Upper lobe of right lung (tissue), 1 donor: ENCODE measurements at places on chromosomes 6 and 20. TPM values are rescaled to one million over a fixed set of nuclear protein-coding genes. Genes with fewer than 3 reads are reported as not detected.

The ZKSCAN3 gene
- total RNA-seq, result 7.3 TPM

The OLIG3 gene
- not detected for total RNA-seq

The CASS4 gene
- 40.2 TPM for total RNA-seq

The AURKA gene
- 1.5 TPM for total RNA-seq

The PPP1R14C gene
- total RNA-seq, result 10.0 TPM

The PTCRA gene
- 5.0 TPM for total RNA-seq

DNA sequence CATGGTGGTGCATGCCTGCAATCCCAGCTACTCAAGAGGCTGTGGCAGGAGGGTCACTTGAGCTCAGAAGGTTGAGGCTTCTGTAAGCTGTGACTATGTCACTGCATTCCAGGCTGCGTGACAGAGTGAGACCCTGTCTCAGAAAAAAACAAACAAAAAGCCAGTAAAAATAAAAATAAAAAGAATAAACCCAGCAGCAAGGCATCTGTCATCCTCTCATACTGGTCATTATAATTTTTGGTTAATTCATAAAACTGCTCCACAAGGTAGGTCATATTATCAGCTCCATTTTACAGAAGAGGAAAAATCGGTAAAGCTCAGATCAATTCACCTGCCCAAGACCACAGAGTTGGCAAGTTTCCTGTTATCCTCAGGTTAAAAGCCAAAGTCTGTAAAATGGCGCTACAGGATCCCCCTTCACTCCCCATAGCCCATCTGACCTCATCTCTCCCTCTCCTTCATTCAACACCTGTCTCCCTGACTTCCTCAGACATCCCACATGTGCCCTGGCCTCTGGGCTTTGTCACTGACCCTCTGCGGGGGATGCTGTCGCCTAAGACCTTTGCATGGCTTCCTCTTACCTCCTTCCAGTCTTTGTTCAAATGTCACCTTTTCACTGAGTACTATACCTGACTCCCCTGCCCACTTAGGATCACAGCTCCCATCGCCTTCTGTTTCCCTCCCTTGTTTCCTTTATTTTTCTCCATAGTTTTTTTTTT lies 213.2 kb upstream of the ZNF217 start:
- no peak for DNase-seq
- no peaks in the 10 kb centered on the region for H3K27me3 ChIP-seq
- H3K36me3 ChIP-seq, result no peaks in the 10 kb centered on the region
- H3K27ac ChIP-seq, result no peak overlapping the region
- no peaks in the 10 kb centered on the region for H3K4me1 ChIP-seq
- H3K4me3 ChIP-seq, result no peak overlapping the region

DNA sequence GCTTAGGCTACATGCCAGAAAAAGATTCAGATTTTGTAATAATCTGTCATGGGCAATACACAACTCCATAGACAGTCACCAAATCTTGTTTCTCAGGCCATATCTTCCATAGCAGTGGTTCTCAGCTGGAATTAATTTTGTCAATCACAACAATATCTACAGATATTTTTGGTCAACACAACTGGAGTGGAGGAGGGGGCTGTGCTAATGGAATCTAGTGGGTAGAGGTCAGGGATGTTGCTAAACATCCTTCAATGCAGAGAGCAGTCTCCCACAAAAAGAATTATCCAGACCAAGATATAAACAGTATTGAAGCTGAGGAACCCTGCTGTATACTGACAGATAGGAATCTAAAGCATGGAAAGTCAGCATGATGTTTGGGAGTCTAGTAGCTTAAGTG lies 174.6 kb downstream of the UBE3D start:
- no peak overlapping the region for H3K27ac ChIP-seq
- no peak overlapping the region for H3K4me3 ChIP-seq
- no peaks in the 10 kb centered on the region for H3K27me3 ChIP-seq
- H3K36me3 ChIP-seq, result no peaks in the 10 kb centered on the region
- no peaks in the 10 kb centered on the region for H3K4me1 ChIP-seq

GRCh38 chr6:110951008-110951407 lies 7.5 kb upstream of the GTF3C6 start:
- no peak overlapping the region for H3K27ac ChIP-seq
- no peaks in the 10 kb centered on the region for H3K36me3 ChIP-seq
- H3K27me3 ChIP-seq, result no peaks in the 10 kb centered on the region

GRCh38 chr6:3294921-3295871 lies 36.4 kb downstream of the PSMG4 start:
- no peaks in the 10 kb centered on the region for H3K4me1 ChIP-seq
- DNase-seq, result peak; percentile 46
- H3K27ac ChIP-seq, result no peak overlapping the region
- H3K36me3 ChIP-seq, result no peaks in the 10 kb centered on the region
- H3K4me3 ChIP-seq, result no peak overlapping the region
- H3K27me3 ChIP-seq, result no peaks in the 10 kb centered on the region

GRCh38 chr6:43972913-43973300 lies 154.3 kb downstream of the MRPL14 start:
- no peak overlapping the region for H3K4me3 ChIP-seq
- peak; percentile 85 for DNase-seq
- H3K27ac ChIP-seq, result peak overlapping the region; percentile 63
- no peaks in the 10 kb centered on the region for H3K36me3 ChIP-seq
- H3K27me3 ChIP-seq, result no peaks in the 10 kb centered on the region
- H3K4me1 ChIP-seq, result peaks cover 26% of the 10 kb centered on the region

DNA sequence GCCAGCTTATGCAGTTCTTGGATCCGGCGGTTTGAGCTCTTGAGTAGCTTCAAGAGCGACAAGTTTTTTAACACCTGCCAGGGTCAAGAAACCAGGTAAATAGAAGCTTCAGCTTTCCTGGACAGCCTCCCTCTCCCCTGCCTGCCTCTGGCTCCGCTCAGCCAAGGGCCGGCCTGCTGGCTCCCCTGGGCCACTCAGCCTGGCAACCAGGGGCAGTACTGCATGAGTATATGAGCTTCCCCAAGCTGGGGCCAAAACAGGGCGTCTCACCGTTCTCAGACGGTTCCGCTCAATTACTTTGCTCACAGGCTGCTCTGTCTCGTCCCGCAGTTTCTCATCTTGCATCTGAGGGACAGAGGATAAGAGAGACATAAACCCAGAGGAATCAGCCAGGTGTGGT lies 856 bp downstream of the TP53TG5 start:
- no peak overlapping the region for H3K4me3 ChIP-seq
- H3K36me3 ChIP-seq, result no peaks in the 10 kb centered on the region
- DNase-seq, result peak; percentile 79
- H3K27ac ChIP-seq, result no peak overlapping the region
- peaks cover 7% of the 10 kb centered on the region for H3K4me1 ChIP-seq

DNA sequence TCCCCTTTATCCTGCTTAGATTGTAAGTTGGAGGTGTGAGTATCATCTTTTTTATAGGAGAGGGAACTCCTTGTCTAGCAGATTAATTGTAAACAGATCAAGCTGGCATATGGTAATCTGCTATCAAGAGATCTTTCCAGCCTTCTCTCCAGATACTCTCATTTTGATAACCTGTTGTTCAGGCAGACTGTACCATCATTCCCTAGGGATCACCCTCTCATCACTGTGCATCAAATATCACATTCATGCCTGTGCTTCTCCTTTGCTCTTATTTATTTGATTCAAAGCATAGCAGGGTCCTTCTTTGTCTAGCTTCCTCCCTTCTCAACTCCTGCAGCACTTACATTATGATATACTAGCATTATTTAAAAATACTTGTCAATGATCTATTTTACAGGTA lies 73.8 kb downstream of the LRRC1 start:
- no peaks in the 10 kb centered on the region for H3K36me3 ChIP-seq
- no peaks in the 10 kb centered on the region for H3K4me1 ChIP-seq

- peaks cover 100% of the 10 kb centered on the region for H3K4me1 ChIP-seq
- no peak for DNase-seq
- H3K4me3 ChIP-seq, result peak overlapping the region; percentile 15
- H3K36me3 ChIP-seq, result peaks cover 26% of the 10 kb centered on the region
- peak overlapping the region; percentile 94 for H3K27ac ChIP-seq
Observed at GRCh38 chr6:11217360-11218101, 14.9 kb downstream of the NEDD9 start.

DNA sequence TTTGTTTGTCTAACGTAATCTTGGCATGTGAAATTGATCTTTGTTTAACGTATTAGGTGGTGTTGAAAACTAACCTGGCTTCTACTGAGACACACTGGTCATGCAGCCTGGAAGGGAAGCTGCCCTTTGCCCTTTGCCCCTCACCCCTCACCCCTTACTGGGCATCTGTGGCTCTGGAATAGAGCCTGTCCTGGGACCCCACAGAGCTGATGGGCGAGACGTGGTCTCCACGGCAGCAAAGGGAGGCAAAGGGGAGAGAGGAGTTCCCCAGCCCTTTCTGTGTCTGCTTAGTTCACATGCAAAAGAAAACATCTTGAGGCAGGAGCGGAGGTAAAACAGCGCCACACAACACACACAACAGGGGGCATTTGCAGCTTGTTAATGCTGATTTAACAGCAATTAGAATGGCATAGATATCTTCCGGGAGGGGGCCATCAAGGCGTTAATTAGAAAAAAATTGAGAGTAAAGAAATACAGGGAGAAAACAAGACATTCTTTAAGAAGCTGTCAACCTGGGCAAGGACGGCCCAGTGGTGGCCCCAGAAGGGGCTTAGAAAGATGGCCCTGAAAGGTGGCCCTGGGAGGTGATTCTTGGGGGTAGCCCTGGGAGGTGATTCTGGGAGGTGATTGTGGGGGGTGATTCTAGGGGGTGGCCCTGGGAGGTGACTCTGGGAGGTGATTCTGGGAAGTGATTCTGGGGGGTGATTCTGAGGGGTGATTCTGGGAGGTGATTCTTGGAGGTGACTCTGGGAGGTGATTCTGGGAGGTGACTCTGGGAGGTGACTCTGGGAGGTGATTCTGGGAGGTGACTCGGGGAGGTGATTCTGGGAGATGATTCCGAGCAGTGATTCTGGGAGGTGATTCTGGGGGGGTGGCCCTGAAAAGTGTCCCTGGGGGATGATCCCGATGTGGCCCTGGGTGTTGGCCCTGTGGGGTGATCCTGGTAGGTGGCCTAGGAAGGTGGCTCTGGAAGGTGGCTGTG lies 44.5 kb upstream of the DACT2 start:
- peak; percentile 25 for DNase-seq
- no peaks in the 10 kb centered on the region for H3K36me3 ChIP-seq
- H3K4me1 ChIP-seq, result peaks cover 3% of the 10 kb centered on the region

DNA sequence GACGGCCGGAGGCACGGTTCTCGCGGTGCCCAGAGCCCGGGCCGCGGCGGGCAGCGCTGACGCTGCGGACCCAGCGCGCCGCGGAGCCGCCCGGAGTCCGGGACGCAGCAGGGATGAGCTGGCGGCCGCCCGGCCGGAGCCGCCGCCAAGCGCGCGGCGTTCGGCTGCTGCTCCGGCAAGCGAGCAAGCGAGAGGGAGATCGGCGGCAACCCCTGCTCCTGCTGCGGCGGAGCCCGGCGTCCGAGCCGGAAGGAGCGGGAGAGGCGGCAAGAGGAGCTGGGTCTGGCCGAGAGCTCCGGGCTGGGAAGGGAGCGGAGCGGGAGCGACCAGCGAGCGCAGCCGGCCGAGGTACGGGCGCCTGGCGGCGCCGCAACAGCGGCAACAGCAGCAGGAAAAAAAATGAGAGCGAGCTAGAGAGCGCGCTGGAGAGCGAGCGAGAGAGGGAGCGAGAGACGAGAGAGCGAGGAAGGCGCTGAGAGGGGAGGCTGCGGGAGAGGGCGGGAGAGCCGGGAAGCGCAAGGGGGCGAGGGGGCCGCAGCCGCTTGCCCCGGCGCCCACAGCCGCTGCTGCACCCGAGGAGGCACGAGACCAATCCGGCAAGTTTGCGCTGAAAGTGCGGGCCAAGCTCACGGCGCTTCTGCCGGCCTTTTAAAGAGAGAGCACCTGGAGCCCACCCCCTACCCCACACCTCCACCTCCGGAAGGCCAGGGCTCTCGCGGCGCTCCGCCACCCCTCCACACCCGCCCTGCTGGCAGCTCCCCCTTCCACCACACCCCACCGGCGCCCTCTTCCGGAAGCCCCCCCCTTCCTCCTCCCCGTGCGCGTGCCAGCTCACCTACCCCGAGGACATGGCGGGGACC lies 496 bp downstream of the GRM4 start:
- peaks cover 68% of the 10 kb centered on the region for H3K27me3 ChIP-seq
- peak overlapping the region; percentile 34 for H3K4me3 ChIP-seq
- peak; percentile 63 for DNase-seq
- H3K27ac ChIP-seq, result no peak overlapping the region

GRCh38 chr6:16227605-16228004 lies 10.8 kb upstream of the GMPR start:
- peaks cover 11% of the 10 kb centered on the region for H3K4me1 ChIP-seq
- no peak for DNase-seq
- no peak overlapping the region for H3K4me3 ChIP-seq

DNA sequence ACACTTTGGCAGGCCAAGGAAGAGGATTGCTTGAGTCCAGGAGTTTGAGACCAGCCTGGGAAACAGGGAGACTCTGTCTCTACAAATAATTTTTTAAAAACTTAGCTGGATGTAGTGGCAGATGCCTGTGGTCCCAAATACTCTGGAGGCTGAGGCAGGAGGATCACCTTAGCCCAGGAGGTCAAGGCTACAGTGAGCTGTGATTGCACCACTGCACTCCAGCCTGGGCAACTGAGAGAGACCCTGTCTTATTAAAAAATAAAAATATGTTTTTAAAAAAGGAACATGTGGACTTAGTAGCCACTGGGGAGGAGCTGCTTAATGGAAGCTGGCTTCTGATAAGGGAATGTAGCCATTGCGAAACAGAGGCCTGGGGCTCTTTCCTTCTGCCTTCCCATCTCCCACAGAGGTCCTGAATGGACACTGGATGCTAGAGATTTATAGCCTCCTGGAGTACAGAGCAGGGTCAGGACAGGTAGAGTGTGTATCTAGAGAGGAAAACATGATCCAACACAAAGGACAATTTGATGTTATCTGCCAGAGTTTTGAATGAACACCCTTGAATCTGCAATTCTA lies 21.7 kb upstream of the GMNN start:
- no peaks in the 10 kb centered on the region for H3K4me1 ChIP-seq
- H3K27me3 ChIP-seq, result no peaks in the 10 kb centered on the region
- H3K36me3 ChIP-seq, result no peaks in the 10 kb centered on the region
- no peak for DNase-seq

DNA sequence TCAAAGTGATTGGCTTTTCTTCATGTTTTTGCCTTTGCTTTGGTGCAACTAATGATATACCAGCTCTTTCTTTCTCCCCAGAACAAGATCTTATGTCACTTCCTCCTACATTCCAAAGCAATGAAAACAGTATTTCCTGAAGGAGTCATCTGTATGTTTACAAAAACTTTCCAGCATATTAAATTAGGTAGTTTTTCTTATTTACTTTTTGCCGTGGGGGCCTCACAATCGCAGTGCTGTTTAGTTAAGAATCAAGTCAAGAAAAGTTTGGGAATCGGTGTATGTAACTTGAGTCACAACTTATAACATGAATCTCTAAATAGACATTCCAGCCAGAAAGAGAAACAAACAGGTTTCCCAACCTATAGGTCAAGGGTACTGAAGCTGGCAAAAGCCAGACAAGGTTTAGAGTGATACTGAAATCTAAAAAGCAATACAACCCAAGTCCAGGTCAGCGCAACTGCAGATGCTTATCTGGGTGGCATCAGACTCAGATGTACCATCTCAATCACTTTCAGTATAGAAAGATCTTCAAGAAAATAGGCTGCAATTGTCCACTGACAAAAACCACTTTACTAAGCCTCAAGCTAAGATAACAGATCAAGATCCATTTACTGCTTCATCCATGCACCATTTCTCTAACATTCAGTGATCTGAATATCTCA lies 63.6 kb downstream of the IPCEF1 start:
- no peaks in the 10 kb centered on the region for H3K27me3 ChIP-seq
- H3K4me3 ChIP-seq, result no peak overlapping the region
- H3K27ac ChIP-seq, result no peak overlapping the region
- no peaks in the 10 kb centered on the region for H3K36me3 ChIP-seq
- DNase-seq, result no peak
